ENCODE measurements at places on chromosomes 7 and 10. TPM values are rescaled to one million over a fixed set of nuclear protein-coding genes. Genes with fewer than 3 reads are reported as not detected.

Gene CALHM3
- not detected for total RNA-seq

Gene POM121
- total RNA-seq: 83.6 TPM

Gene SORBS1
- 3.9 TPM for total RNA-seq

Gene SLC26A3
- total RNA-seq: not detected

Gene GRID1
- not detected for total RNA-seq

Gene GALNT17
- not detected for total RNA-seq

Gene FKBP6
- total RNA-seq: not detected

Gene ITPRID1
- not detected for total RNA-seq

Gene SLC16A12
- not detected for total RNA-seq

Gene STOX1
- total RNA-seq: not detected

Gene ITIH5
- total RNA-seq: not detected

Gene PAX4
- total RNA-seq: not detected

Gene TRUB1
- 9.7 TPM for total RNA-seq

Data from CD8-positive, alpha-beta T cell (primary cell).